Colonic mucosa (tissue), 4 donors: ENCODE measurements at places on chromosomes 1 and 21.

- no peak overlapping the region for H3K27ac ChIP-seq
- H3K36me3 ChIP-seq: no peaks in the 10 kb centered on the region
- H3K4me3 ChIP-seq: no peak overlapping the region
- no peaks in the 10 kb centered on the region for H3K27me3 ChIP-seq
Measured at GRCh38 chr1:20078171-20078651, 8.2 kb downstream of the PLA2G5 start.

GRCh38 chr1:7326366-7326765, 444.7 kb upstream of the VAMP3 start:
- DNase-seq: no peak
- no peaks in the 10 kb centered on the region for H3K27me3 ChIP-seq
- no peak overlapping the region for H3K27ac ChIP-seq
- H3K4me3 ChIP-seq: no peak overlapping the region
- H3K36me3 ChIP-seq: no peaks in the 10 kb centered on the region

DNA sequence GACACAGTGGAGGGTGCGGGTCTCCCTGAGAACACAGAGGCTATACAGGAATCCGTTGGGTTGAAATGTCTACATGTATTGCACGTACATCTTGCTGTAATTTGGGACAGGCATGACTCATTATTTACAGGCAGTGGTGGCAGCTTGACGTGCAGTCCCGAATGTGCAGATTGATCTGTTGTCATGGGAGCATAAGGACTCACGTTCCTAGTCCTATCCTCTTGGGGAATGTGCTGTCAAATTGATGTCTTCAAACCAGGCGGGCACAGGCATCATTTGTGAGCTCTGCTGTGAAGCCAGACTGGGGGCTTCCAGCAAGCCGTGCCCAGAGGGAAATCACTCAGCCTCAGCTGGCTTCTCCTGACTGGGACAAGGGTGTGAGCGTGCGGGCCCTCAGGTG, 40.5 kb downstream of the S100B start:
- no peak for DNase-seq
- H3K36me3 ChIP-seq: peaks cover 4% of the 10 kb centered on the region
- no peaks in the 10 kb centered on the region for H3K27me3 ChIP-seq

- no peaks in the 10 kb centered on the region for H3K36me3 ChIP-seq
- no peaks in the 10 kb centered on the region for H3K27me3 ChIP-seq
- no peak for DNase-seq
- H3K4me1 ChIP-seq: no peaks in the 10 kb centered on the region
Measured at GRCh38 chr1:222616525-222616924, 1.4 kb upstream of the MIA3 start.

GRCh38 chr1:112722601-112723510, 7.7 kb upstream of the PPM1J start:
- DNase-seq: no peak
- H3K36me3 ChIP-seq: no peaks in the 10 kb centered on the region
- peak overlapping the region; percentile 15 for H3K4me3 ChIP-seq

- H3K4me1 ChIP-seq: no peaks in the 10 kb centered on the region
- H3K36me3 ChIP-seq: no peaks in the 10 kb centered on the region
- DNase-seq: no peak
- no peaks in the 10 kb centered on the region for H3K27me3 ChIP-seq
- H3K27ac ChIP-seq: no peak overlapping the region
- no peak overlapping the region for H3K4me3 ChIP-seq
Measured at GRCh38 chr1:65605621-65606020, 185.2 kb downstream of the LEPR start.
